Activated CD4-positive, alpha-beta T cell treated with anti-CD3 and anti-CD28 coated beads, Interleukin-2, amount 10 ng/mL, durations not matched to agents 7 days and 5 days (primary cell): ENCODE measurements at places on chromosomes 5 and 9.

- no peak for DNase-seq
Measured at GRCh38 chr9:31023847-31024246, 1360.6 kb upstream of the ACO1 start.

DNA sequence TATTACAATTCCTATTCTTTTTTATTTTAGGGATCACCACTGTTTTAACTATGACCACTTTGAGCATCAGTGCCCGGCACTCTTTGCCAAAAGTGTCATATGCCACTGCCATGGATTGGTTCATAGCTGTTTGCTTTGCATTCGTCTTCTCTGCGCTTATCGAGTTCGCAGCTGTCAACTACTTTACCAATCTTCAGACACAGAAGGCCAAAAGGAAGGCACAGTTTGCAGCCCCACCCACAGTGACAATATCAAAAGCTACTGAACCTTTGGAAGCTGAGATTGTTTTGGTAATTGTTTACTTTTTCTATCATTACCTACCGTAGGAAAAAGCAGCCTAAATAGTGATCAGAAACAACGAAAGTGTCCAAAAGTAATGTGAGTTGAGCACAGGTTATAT lies 6.4 kb downstream of the GABRA6 start:
- DNase-seq: no peak

GRCh38 chr9:1331546-1332038 lies 281.4 kb downstream of the DMRT2 start:
- DNase-seq: no peak

DNA sequence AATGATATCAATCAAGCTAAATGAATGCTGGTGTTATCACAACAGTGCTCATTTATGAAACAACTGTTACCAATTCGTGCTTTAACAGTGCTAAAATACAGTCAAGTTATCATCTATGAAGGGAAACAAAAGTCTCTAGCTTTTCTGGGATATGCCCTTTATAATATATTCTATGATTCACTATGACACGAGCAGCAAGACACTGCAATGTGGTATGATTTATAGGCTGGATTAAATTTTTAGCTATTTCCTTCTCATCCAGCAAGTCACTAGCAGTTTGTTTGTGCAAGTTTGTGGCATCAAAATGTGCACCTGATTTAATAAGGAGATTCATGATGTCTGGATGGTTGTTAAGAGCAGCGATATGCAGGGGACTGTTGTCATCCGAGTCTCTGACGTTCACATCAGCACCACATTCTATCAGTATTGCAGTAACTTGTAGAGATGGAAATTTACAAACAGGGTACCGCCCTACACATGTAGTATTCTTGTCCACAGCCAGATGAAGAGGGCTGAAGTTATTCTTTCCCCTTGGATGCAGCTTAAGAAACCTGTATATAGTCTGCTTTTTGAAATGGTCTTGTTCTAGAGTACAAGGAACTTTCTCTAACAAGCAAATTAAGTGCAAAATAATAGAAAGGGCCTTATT lies 20.3 kb downstream of the FEM1C start:
- DNase-seq: no peak

- no peak for DNase-seq
Measured at GRCh38 chr5:80437326-80437725, 29.5 kb downstream of the ZFYVE16 start.

GRCh38 chr9:6040077-6040476 lies 24.7 kb upstream of the RANBP6 start:
- DNase-seq: no peak

DNA sequence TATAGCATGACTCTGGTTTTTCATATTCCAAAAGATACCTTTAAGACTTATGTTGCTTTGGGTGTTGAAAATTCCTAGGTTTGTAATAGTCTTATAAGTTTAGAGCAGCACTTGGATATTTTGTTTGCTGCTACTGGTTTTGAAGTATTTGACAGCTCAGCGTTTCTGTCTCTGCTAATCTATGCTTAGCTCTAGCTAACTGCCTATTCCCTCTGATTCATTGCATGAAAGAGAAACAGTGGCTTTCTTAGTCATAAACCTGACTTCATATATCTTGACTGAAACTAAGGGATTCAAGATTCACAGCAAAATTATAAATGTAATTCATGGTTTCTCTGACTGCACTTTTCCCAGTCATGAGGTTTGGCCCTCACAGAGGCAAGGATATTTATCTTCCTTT lies 35.6 kb upstream of the ANXA1 start:
- DNase-seq: no peak

- DNase-seq: no peak
Measured at GRCh38 chr9:133968966-133969617, 23.0 kb downstream of the VAV2 start.

DNA sequence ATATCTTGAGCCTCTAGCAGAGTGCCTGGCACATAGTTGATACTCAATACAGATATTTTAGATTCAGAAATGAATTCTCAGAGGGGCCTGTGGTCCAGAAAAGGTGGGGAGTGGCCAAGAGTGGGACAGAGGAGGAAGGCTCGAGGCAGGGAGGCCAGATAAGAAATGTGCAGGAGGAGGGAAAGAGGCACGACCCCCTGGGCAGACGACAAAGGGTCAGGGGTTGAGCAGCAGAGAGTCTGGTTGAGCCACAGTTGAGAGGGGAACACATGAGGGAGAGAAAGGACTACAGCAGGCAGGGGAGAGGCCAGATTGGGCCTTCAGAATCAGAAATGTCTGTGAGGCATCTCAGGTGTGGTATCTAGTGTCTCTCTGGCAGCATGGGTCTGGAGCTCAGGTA lies 89.1 kb downstream of the PSD2 start:
- no peak for DNase-seq

DNA sequence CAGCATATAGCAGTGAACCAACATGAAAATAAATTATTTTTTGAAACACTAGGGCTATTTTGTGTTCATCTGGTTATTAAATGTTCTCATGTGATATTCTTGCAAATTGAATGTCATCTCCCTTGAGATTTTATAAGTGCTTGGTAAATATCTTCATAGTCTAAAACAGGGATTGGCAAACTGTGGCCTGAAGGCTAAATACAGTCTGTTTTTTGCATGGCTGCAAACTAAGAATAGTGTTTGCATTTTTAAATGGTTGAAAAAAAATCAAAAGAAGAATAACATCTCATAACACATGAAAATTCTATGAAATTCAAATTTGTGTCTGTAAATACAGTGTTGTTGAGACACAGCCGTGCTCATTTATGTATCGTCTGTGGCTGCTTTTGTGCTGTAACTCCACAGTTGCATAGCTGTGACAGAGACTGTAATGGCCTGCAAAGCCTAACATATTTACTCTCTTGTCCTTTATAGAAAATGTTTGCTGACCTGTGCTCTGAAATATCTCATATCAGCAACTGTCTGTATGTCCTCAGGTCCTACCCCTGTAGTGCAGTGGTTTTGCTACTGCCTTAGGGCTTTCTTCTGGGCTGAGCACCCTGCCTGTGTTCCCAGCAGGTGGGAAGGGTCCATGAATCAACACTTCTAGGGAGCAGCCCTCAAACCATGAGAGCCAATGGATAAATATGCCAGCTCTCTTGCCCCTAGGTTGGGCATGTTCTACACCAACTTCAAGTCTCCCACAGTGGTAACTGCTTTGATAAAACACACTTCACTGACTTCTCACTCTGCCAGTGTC lies 41.7 kb upstream of the ARRDC3 start:
- no peak for DNase-seq

- no peak for DNase-seq
Measured at GRCh38 chr5:171592736-171593135, 173.3 kb downstream of the FGF18 start.

DNA sequence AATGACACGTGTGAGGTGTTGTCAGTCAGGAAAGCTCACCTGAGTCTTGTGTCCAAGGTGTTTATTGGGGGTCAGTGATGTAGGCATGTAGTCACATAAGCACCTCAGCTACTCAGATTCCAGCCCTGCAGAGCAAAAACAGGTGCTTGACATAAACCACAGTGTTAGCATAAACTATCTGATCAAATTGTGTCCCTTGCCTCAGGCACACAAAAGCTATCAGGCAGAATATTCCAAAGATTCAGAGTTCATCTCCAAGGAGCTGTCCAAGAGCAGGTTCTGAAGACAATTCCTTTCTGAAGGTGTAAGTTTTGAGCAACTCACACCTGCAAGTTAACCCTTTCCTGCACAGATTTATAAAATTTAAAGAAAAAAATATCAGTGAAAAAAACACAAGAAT lies 102.2 kb upstream of the ITGA1 start:
- no peak for DNase-seq

- DNase-seq: no peak
Measured at GRCh38 chr5:59831326-59832010, 62.1 kb downstream of the PDE4D start.

GRCh38 chr9:87622923-87623322 lies 103.0 kb upstream of the CTSL start:
- DNase-seq: no peak

DNA sequence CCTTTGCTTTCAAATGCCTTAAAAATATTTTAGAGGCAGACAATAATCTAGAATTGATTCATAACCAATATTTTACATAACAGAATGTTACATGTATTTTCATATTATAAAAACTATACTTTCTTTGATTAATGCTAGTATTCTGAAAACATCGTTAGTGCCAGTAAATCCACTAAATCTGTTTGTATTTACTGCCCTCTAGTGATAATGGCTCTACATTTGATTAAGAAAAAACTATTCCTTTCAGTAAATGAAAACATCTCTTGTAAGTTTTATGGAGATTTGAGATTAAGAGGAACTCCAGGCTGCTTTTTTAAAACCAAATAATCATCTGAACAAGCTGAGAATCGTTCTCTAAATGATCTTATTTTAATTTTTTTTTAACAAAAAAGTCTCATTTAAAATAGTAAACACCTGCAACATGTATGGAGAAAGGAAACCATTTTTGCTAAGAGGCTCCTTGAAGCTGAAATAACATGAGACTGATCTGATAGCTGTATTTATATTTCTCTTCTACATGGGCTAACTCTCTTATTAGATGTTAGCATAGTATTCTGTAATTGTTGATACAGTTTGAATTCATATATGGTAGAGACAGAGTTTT lies 424.7 kb downstream of the RAB3C start:
- no peak for DNase-seq

DNA sequence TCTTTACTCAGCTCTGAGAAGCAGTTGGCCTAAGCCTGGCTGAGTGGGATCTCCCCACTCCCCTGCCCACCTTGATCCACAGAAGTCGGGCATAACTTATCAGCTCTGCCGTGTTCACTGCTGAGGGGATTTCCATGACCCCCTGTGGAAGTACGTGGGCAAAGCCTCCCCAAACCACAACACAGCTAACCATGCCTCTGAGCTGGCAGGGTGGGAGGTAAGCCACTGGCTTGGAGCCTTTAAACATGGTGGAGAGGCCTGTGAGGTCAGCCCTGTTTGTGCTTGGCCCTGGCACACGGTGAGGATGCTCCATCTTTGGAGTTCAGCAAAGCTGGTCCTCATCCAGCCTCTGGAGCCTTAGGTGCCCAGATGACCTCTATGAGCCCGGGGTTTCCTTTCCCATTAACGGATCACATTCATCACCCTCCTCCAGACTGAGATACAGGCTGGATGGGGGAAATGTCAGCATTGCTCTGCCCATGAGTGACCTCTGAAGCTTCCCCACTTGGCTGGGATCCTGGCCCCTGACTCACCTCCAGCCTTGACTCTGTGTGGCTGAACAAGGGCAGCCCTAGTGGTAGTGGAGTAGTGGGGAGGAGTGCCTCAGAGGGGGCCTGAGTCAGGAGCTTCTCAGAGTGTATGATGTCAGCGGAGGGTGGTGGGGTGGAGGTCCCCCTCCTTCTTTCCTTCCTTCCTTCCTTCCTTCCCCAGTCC lies 6.2 kb downstream of the PDLIM4 start:
- DNase-seq: no peak

DNA sequence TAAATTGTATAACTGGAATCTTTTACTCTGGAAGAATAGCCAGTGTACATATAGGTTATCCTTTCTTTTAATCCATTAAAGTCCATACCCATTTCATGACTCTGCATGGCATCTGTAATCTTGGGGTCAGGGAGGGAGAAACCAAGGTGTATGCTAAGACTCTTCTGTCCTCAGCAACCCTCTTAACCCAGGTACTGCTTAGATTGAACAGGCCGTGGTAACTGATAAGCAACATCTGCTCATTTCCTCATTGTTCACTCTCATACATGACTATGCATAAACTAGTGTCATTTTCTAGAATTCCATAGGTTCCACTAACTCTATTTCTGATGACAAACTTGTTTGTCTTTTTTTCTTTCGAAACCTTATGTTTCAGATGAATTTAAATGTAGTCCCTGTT lies 69.3 kb upstream of the IFNE start:
- DNase-seq: no peak

- no peak for DNase-seq
Measured at GRCh38 chr9:105064248-105065097, 136.5 kb upstream of the ABCA1 start.

DNA sequence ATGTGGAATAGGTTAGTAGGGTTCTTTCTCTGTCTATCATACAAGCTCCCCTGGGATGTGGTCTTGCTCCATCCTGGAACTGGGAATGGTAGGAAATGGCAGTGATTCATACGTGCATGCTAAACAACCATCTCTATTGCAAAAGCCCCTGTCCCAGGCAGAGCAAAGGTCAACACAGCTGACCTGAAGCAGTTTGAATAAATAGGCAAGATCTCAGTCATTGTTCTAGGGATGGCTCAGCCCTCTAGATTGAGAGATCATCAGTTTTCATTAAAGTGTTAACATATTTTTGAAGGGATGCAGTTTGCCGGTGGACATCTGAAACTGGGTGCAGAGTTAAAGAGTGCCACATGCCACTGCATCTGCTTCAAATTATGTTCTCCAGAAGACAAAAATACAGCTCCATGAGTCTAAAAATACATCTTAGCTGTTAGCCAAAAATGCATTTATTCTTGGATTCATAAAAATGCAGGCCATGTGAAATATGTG lies 224.1 kb downstream of the ESM1 start:
- DNase-seq: no peak

GRCh38 chr5:58988938-58989337 lies 406.1 kb downstream of the RAB3C start:
- no peak for DNase-seq

GRCh38 chr9:131260751-131261452 lies 15.4 kb downstream of the FAM78A start:
- no peak for DNase-seq

GRCh38 chr5:158897444-158898160 lies 202.1 kb downstream of the EBF1 start:
- DNase-seq: no peak

- no peak for DNase-seq
Measured at GRCh38 chr9:113577525-113578261, 114.2 kb downstream of the RGS3 start.

DNA sequence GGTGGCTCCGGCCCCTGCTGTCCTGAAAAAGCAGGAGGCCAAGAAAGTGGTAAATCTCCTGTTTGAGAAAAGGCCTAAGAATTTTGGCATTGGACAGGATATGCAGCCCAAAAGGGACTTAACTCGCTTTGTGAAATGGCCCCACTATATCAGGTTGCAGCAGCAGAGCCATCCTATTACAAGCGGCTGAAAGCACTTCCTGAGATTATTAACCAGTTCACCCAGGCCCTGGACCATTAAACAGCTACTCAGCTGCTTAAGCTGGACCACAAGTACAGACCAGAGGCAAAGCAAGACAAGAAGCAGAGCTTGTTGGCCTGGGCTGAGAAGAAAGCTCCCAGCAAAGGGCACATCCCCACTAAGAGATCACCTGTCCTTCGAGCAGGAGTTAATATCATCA lies 89.7 kb downstream of the MLLT3 start:
- DNase-seq: no peak

- DNase-seq: no peak
Measured at GRCh38 chr5:108545301-108545700, 163.4 kb upstream of the FBXL17 start.

GRCh38 chr9:92934321-92934720 lies 13.0 kb upstream of the FGD3 start:
- no peak for DNase-seq
